ENCODE measurements at places on chromosomes 13 and 19.

DNA sequence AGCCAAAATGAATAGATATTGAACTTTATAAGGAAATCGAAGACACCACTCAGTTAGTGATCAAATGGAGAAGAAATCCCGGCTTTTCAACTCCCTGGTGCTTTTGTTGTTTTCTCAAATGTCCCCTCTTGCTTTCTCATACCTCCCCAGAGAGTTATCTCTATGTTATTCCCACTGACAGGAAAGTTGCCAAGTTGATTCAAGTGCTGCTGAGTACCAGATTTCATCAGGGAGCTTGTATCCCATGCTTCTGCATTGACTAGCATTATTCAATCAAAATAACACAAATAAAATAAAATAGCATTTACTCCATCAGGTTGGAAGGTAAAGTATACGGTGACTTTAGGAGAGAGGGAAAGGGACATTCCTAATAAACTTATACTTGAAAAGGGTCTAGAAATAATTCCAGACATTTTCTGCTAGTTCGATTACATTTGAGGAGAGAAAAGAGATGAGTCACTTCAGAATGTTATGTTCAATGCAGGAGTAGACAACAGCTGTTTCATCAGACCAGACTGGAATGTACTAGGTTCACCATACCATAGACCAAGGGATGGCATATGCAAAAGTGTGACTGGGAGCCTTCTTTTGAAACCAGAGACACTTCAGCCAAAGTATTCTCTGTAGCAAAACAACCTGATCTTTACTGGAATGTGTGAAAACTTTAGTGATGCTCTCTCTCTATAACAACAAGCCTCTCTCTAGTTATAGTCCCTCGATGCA lies 397.8 kb downstream of the FGF14 start:
- DNase-seq: no peak

DNA sequence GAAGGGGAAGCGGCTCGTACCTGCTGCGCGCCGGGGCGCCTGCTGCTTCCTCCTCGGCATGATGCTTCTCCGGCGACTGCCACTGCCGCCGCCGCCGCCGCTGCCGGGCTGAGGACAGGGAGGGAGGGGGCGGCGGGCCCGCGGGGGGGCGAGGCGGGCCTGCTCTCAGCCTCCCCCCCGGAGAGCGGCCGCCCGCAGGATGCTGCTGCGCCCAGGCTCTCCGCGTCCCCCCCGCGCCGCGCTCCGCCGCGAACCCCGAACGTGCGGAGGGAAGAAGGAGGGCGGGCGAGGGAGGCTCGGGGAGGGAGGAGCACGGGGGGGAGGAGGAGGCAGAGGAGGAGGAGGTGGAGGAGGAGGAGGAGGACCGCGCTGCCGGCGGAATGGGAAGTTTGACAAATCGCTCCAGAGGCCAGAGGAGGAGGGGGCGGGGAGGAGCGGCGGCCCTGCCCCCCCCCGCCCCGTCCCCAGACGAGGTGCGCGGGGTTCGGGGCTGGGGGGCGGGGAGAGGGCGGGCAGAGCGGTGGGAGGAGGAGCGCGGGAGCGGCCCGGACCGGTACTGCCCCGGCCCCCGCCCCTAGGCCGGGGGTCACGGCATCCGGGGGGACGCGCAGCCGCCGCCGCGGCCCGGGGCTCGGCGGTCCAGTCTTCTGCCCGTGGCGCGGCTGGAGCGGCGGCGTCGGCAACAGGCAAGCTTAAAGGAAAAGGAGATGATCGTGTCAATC lies at the start of gene TSHZ3:
Gene TSHZ3 (minus strand): TSS at position 277 of the 722 bp plus-strand sequence. CDS start 217 bp downstream, at position 60.
- peak; percentile 50 for DNase-seq

- no peak for DNase-seq
These were observed 7.9 kb downstream of the TPM4 start for GRCh38 chr19:16084067-16084685.

- DNase-seq: peak; percentile 12
These were observed 41.9 kb upstream of the SERPINE3 start for GRCh38 chr13:51297556-51297955.

GRCh38 chr19:18518639-18519038 lies 3.2 kb downstream of the ELL start:
- no peak for DNase-seq

GRCh38 chr13:79373916-79374315 lies 32.1 kb downstream of the RBM26 start:
- DNase-seq: no peak

DNA sequence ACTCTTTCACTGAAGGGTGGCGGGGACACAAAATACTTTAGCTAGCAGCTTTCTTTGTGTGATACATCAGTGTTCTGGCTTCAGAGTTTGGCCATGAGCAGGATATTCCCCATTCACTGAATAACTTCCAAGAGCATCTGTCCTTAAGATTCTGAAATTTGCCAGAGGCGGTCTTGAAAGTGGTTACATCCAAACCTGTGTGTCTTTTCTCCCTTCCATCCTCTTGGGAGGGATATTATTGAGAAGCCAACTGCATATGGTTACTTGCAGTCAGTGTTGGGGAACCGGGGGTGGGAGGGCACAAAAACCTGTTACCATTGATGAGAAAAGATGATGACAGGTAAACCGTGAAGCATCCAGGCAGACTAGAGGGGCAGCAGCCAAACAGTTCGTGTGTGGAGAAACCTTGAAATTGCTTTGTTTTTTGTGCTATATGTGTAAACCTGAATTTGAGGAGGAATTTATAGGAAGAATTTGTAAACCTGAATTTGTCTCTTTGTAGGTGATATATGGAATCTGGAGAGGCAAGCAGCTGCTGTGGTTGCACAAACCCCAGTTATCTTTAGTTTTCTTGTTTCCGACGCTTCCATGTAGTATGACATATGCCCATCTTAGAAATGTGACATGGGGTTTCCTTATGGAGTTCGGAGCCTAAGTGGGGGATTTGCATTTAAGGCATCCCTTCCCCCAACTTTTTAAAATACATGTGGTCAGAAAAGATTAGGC lies 104.8 kb downstream of the WDFY2 start:
- no peak for DNase-seq

DNA sequence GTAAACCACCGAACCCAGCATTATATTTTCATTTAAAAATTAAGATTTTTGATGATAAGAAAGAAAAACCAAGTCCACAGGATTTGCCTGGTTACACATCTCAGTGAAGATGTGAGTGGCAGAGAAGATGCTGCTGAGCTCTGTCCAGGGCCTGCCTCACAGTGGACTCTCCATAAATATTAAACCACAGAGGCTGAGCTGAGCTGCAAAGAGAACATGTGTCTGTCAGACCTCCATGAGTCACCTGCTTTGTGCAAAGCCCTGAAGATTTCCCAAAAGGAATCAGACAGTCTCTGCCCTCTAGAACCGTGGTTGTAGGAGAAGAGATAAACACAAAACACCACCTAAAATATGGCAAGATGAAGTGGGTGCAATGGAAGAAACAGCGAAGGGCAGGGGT lies 127.2 kb upstream of the TSC22D1 start:
- no peak for DNase-seq

DNA sequence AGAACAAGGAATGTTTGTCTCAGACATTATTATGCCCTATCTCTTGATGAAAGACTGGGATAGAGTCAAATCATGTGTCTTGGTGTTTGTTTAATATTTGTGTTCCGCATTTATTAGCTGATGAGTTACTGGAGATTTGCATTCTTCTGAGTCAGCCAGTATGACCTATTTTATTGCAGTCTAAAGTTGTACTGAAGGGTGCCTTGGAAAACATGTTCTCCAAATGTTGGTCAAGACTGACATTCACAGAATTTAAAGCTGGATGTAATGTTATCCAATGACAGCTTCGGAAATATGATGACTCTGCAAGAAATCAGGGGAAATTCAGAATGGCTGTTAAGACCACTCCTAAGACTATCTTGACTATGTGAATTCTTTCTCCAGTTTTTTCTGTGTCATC lies 134.0 kb downstream of the KCNRG start:
- no peak for DNase-seq

DNA sequence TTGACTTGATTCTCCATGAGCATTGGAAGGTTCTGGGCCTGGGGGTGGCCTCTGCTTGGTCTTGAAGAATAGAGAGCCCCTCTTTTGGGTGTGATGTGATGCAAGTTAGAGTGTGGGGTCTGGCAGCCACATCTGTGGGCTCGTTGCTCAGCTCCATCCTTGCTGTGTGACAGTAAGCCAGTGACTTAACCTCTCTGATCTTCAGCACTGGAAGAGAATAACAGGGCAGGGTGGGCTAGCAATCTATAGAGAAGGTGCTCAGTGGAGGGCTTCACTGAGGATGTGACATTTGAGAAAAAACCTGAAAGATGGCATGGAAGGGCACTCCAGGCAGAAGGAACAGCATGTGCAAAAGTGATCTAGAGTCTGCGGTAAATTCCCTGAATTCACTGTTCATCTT lies 28.2 kb downstream of the CELF5 start:
- no peak for DNase-seq

DNA sequence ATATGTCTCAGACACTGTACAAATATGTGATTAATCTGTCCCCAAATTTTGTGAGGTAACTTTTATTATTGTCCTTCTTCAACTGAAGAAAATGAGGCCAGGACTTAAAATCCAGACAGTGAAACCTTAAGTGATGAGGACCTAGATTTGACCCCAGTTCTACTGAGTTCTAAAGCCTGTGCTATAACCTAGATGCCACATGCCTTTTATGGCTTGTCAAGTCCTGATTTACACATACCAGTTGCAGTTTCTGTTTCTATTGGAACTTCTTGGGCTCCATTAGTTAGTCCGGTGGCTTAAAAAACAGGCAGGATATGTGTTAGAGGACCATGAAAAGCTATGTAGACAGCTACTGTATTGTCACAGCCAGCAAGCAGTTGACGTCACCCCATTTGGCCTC lies 436.5 kb upstream of the KLHL1 start:
- DNase-seq: no peak

GRCh38 chr19:50551715-50552187 lies 16.5 kb downstream of the LRRC4B start:
- DNase-seq: peak; percentile 44

DNA sequence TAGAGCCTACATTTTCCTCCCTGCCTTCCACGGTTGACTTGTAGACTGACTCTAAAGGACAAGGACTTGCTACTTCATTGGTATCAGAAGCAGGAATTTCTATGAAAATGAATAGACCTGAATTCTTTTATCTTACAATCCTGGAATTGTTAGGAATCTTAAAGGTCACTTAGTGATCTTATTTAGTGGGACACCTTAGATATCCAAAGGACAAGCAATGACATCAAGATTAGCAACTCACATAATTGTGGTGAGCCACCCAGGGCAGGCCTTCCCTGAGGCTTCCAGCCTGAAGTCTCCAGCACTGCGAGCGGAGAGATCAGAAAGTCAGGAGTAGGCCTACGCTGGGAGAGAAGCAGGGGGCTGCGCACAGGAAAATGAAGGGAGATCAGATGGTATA lies 37.8 kb downstream of the KLF5 start:
- no peak for DNase-seq

- peak; percentile 80 for DNase-seq
These were observed 13.2 kb downstream of the NCAN start for GRCh38 chr19:19224852-19225494.

DNA sequence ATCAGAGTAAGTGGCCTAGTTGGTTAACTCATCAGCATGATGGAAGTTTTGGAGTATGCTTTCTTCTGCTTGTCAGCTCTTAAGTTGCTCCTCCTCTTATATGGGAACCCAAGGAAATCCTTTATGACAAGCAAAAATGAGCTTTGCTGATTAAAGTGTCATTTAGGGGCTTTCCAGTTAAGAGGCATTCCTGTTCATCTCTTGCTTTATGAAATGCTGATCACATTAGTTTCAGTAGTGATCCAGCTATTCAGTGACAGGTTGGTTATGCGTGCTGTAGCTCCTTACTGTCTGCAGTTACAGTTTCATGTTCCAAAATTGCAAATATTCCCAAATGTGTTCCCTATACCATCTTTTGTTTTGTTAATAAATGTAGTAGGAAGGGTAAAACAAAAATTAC lies 146.6 kb downstream of the CDK8 start:
- no peak for DNase-seq

Data from common myeloid progenitor, CD34-positive (primary cell).